ENCODE measurements at places on chromosomes 13 and 19.
A peak's percentile ranks its signal among the peaks of the same experiment; 100 is the strongest.

GRCh38 chr13:99861771-99862170, 109.8 kb downstream of the ZIC5 start:
- DNase-seq = no peak

- peak; percentile 50 for DNase-seq
Measured at GRCh38 chr13:110443622-110444225, 117.8 kb downstream of the RAB20 start.

DNA sequence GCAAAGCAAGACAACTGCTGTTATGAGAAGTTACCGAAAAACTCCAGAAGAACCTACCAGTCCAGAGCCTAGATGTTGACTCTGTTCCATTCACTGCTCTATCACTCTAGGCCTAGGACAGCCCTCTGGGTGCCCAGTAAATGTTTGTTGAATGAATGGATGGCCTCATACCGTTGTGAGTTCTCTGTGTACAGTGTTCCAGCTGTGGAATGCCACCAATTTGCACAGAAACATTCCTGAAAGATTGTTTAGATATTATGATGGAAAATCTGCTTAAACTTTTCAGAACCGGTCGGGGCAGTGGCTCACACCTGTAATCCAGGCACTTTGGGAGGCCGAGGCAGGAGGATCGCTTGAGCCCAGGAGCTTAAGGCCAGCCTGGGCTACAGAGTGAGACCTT, 1.3 kb upstream of the FBL start:
- no peak for DNase-seq

- DNase-seq = no peak
Measured at GRCh38 chr19:1290196-1290702, 4.6 kb downstream of the EFNA2 start.

- DNase-seq = no peak
Measured at GRCh38 chr13:51000571-51001260, 91.1 kb downstream of the RNASEH2B start.

DNA sequence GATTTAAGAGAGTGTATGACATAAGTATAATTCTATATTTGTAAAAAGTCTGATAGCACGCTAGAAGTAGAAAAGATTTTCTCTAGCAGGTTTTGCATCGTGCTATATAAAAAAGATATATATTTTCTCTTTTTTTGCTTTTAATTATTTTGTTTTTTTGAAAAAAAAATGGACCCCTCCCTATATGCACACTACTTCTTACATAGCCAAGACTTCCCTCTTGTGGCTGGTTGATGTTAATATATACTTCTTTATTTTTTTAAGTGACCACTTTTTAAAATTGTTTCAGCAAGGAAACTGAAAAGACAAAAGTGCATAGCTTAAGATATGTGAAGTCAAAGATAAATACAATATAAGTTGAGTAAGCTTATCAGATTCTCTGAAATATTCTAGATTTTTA, 1202.8 kb downstream of the DIAPH3 start:
- no peak for DNase-seq

DNA sequence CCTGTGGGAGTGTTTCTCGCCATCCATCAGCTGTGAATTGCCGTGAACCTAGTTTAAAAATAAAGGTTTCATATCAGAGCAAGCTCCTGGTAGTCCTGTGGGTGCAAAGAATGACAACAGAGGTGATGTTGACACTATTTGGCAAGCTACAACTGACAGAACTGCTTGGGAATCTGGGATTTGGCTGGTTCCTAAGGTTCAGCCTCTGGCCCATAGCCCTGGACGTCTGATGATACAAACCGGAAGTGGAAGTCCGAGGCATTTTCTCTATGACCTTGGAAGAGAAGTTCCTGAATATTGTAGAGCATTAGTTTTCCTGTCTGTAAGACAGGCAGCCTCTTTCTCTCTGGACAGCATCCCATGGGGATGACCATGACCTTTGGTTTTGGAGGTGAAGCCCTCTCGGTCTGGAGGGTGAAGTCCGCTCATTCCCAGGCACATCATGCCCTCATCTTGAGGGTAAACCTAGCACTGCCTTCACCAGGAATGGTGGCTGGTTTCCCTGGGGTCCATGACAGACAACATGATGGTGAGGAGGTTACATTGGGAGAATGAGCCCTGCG, 29.1 kb downstream of the GATAD2A start:
- no peak for DNase-seq

DNA sequence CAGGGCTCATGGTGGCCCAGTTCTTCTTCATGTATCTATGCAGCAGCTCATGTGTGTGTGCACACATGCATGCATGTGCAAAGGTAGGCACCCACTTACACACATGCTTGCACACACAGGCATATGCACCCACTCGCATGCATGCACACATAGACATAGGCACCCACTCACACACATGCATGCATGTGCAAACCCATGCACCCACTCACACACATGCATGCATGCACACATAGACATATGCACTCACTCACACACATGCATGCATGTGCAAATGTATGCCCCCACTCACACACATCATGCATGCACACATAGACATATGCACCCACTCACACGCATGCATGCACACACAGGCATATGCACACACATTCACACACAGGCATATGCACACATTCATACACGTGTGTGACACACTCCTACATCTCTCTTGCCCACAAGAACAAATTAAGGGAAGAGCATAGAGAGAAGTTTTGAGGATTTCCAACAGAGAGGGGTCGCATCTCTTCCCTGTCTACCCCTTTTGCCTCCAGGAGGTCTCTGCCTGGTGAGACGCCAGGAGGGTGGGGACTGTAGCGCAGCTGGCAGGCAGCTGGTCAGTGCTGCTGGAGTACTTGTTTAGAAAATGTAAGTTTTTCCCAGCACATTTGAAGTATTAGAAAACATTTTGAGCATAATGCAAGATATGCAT, 63.9 kb upstream of the ARHGEF7 start:
- no peak for DNase-seq

DNA sequence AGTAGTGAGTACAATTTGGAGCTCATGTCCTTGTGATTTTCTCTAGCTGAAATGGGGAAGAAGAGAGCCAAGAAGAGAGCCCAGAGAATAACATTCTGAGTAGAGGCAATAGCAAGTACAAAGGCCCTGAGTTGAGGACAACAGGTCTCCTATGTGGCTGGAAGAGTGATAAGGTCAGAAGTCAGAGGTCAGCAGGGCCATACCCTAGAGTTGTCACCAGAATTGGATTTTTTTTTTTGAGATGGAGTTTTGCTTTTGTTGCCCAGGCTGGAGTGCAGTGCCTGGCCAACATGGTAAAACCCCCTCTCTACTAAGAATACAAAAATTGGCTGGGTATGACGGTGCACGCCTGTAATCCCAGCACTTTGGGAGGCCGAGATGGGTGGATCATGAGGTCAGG, 8.0 kb upstream of the TRIM28 start:
- no peak for DNase-seq

- DNase-seq = no peak
Measured at GRCh38 chr13:113365583-113365970, 1.6 kb upstream of the GRTP1 start.

DNA sequence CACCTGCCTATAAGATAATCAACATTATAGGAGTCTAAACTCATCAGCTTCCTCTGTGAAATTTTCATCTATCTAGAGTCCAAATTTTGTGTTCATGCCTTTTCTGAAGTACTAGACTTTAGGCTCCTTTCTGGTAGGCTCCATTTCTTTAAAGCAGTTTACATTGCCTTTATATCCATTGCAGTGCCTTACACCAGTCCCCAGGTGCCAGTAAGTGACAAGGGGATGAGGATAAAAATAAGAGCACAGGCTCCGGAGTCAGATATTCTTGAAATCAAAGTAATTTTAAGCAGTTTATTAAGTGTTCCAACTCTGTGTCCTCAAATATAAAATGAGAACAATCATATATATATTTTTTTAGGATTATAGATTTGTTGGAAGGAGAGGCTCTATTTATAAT, 10.6 kb upstream of the CYSLTR2 start:
- DNase-seq = no peak

- DNase-seq = peak; percentile 16
Measured at GRCh38 chr19:7562646-7563393, 27.3 kb downstream of the PNPLA6 start.

DNA sequence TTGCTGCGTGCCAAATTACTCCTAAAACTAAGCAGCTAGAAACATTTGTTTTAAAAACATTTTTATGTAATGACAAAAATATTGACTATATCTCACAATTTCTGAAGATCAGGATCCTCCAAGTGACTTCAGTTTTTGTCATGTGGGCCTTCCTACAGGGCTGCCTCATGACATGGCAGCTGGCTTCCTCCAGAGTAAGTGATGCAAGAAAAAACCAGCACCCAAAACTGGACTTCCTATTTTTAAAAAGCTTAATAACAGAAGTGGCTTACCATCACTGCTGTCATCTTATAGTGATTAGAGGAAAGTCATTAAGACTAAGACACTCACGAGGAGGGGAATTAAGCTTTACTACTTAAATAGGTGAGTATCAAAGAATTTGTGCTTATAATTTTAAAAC, 681.7 kb downstream of the PCDH17 start:
- DNase-seq = peak; percentile 79

DNA sequence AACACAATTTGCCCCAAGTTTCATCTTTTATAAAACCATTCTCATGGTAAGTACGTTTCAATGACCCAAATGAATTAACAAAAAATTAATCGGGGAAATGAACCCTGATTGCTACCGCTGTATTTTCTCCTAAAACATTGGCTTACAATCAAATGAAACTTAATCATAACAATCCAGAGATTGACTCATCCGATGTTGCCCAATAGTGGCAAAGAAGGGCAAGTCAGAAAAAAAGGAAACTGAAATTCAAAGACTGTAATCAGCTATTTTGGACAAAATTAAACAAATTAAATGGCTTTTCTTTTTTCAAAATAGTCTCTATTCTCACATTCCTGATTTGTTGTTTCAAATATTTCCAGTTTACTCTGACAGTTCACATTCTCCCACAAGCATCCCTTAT, 3.9 kb upstream of the ACOD1 start:
- DNase-seq = peak; percentile 97

DNA sequence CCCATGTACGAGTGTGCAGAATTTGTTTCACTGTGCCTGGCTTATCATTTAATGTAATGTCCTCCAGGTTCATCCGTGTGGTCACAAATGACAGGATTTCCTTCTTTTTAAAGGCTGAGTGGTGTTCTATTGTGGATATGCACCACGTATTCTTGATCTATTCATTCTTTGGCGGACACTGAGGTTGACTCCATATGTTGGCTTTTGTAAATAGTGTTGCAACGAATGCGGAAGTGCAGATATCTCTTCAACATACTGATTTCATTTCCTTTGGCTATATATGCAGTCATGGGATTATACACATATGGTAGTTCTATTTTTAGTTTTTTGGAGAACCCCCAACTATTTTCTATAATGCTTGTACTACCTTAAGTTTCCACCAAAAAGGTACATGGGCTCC, 13.0 kb downstream of the OR7A5 start:
- peak; percentile 68 for DNase-seq

- peak; percentile 90 for DNase-seq
Measured at GRCh38 chr13:45417790-45418534, at the start of gene SLC25A30. Gene SLC25A30 (minus strand): TSS chr13:45418373. CDS start chr13:45411425, 6,948 bp downstream.

GRCh38 chr13:104320446-104320845, 1254.2 kb upstream of the SLC10A2 start:
- DNase-seq = no peak

DNA sequence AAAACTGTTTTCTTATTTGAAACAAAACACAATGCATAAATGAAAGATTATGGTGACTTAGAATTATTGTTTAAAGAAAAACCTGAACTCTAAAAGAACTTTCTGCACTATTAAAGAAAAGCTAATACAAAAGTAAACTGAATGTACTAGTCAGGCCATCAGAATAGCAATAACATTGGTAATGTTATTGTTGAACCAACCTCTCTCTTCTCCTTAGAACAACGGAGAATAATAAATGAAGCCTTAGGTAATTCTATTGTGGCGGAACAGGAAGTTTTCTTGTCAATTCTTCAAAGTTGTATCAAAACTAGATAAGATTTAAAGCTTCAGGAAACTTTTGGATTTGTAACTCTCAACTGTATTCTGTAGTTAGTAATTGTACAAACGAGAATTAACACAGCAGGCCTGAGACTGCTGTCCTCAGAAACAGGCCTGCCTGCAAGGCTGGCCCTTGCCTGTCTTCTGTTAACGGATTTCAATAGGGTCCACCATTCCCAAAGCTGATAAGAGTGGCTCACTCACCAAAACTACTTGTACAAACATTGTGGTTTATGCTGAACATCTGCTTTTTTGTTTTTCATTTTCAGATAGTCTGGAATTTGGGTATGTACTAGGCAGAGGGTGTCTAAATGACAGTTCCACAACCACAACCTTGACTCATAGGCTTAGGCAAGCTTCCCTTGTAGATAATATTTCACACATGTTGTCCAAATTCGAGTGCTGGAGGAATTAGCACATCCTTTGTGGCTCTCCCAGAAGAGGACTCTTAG, 825.8 kb downstream of the GPC5 start:
- DNase-seq = no peak

- no peak for DNase-seq
Measured at GRCh38 chr13:114161028-114161556, 18.0 kb upstream of the CFAP97D2 start.

DNA sequence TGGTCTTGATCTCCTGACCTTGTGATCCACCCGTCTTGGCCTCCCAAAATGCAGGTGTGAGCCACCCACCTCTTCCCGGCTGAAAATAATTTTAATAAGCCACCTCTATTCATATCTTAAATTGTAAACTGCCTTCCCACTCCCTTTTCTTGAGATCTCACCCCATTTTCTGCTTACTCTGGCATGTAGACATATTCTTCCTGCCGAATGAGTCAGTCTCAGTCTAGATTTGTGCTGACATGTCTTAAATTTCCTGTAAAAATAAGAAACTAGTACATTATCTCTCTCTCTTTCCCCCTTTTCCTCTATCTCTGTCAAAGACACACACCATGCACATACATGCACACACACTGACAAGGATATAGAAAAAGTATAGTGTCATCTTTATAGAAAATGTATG, 60.9 kb downstream of the THSD1 start:
- DNase-seq = no peak

- no peak for DNase-seq
Measured at GRCh38 chr13:98981369-98982080, 3.7 kb upstream of the DOCK9 start.

DNA sequence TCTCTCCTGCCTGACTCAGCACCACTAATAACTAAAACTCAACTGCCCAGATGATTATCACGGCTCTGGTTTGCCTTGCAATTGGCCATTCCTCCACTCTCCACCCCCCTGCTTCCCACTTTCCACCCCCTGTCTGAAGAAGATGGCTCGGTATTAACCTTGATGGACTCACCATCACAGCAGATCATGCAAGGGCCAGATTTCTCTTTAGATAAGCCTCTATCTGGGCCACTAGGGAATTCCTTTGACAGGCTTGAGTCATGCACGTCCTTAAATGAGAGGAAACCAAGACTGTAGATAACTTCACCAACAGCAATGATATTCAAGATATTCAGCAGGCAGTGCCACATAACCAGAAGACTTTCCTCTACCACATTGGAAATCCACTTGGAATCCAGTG, 131.1 kb upstream of the NBEA start:
- DNase-seq = no peak

- DNase-seq = no peak
Measured at GRCh38 chr19:47271949-47272348, 2.7 kb upstream of the INAFM1 start.

Data from suppressor macrophage treated with lipopolysaccharide for 1 hour (primary cell).